ENCODE measurements at places on chromosomes 11 and 22.

DNA sequence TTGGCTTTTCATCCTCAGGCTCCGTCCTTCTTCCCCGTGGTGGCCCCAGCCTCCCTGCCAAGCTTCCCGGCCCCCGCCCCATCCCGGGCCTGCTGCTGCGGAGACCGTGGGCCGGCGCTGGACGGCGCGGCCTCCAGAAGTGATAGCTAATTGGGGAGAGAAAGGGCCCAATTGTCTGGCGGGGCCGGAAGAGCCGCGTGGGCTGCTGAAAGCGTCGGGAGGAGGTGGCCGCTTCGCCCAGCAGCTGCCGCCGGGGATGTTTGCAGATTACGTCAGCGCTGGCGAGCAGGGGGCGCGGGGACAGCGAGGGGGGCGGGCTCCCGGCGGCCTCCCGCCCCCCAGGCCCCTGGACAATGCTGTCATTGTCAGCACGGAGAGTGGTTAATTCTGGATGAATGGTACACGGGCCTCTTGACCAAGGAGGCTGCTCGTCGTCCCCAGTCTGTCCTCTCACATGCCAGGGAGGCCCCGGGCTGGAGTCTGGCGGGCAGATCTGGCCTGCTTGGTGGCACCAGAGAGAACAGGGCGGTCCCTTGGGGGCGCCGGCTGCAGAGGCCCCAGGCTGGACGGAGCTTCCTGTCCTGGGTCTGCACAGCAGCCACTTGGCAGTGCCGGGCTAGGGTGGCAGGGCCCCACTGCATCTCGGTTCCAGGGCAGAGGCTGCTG is 1.6 kb downstream of the SMIM38 start:
- DNase-seq = no peak

- no peak for DNase-seq
Measured at GRCh38 chr11:98736833-98737232, 283.9 kb upstream of the CNTN5 start.

DNA sequence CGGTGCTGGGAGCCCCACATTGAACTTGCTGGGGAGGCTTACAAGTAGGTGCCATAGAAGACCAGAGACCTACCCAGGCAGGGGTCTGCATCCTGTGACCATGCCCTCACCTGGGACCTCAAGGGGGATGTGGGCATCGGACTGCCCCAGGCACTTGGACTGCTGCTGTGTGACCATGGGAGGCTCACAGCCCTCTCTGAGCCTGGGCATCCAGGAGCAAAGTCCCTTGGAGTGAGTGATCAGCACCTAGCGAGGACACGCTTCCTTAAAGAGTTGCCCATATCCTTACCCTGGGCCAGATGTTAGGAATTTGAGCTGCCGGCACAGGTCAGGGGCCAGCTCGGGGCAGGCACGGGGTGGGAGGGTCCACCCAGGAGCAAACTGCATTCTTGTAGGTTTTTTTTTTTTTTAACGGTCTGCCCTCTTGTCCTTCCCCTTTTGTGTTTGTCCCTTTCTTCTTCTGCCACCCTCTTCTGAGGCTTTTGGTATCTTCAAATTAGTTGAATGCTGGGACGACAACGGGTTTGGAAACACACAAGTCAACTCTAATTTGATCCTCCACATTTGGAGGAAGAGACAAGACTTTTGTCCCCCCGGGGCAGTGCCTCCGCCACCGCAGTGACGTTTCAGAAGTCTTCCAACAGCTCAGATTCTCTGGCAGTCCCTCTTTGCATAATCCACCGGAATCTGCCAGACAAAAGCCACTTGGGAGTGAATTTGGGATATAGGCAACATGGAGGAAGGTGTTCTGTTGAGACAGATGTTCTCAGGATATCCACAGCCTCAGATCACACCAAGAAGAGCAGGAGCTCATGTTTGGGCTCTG is 46.1 kb upstream of the LINC01488 start:
- no peak for DNase-seq

- no peak for DNase-seq
Measured at GRCh38 chr11:65554057-65554818, 3.9 kb downstream of the LTBP3 start.

- DNase-seq = no peak
Measured at GRCh38 chr22:20315337-20316216, 4.3 kb downstream of the DGCR6L start.

GRCh38 chr11:47552056-47552565 is 821 bp downstream of the CELF1 start:
- no peak for DNase-seq

GRCh38 chr11:78460471-78460870 is 42.9 kb upstream of the GAB2 start:
- no peak for DNase-seq

GRCh38 chr11:115941481-115941993 is 437.3 kb upstream of the CADM1 start:
- peak; percentile 82 for DNase-seq

DNA sequence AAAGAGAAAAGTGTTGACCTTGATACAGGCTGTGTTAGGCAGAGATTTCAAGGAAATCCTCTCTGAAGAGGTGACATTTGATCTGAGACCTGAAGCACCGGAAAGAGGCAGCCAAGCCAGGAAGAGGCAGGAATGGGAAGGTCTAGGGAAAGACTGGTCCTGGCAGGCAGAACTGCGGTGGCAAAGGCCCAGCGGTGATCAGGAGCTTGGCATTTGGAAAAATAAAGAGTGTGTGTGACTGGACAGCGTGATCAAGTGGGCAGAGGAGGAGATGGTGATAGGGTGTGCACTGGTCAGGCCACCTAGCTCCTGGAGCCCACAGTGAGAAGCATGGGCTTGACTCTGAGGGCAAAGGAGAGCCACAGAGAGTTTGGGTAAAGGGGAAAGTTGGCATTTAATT is 27.2 kb upstream of the GAB4 start:
- no peak for DNase-seq

GRCh38 chr11:7278314-7278917 is 26.7 kb downstream of the SYT9 start:
- no peak for DNase-seq

- DNase-seq = no peak
Measured at GRCh38 chr11:104028476-104029263, 7.8 kb upstream of the DDI1 start.

GRCh38 chr22:49668402-49668801 is 159.3 kb downstream of the BRD1 start:
- DNase-seq = no peak

DNA sequence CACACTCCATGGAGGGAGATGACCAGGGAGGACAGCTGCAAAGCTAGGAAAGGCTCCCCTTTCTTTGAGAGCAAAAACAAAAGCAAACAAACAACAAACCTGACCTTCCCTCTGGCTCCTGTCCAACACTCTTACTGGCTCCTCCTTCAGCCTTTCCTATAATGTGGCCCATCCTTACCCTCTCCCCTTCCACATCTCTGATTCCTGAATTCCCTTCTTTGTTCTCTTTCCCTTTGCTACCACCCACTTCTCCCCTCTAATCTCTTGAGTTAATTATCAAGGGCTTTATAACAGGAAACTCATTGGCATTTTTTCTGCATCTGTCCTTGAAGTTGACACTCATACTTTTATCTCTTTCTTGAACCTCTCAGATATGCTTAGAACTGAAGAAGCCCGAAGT is 56.3 kb downstream of the ZNF280B start:
- no peak for DNase-seq

GRCh38 chr11:102868339-102868738 is 6.4 kb downstream of the MMP12 start:
- DNase-seq = no peak

DNA sequence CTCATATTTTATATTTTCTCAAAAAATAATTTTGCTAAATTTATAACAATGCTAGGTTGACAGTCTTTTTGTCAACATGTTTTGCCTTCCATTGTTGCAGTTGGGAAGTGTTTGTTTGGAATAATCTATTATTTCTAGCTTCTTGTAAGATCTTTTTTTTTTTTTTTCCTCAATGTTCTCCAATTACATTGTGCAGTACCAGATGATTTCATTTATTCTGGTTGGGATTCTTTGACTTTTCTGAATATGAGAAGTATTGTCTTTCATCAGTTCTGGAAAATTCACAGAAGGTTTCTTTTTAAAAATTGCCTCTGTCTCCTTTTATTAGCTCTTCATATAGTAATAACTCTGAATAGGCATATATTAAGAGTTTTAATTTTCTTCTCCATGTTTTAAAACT is 245.4 kb downstream of the DYNC2H1 start:
- no peak for DNase-seq

GRCh38 chr11:17762309-17762974 is 27.9 kb downstream of the KCNC1 start:
- no peak for DNase-seq

GRCh38 chr11:80814813-80815212 is 1374.0 kb upstream of the TENM4 start:
- no peak for DNase-seq

DNA sequence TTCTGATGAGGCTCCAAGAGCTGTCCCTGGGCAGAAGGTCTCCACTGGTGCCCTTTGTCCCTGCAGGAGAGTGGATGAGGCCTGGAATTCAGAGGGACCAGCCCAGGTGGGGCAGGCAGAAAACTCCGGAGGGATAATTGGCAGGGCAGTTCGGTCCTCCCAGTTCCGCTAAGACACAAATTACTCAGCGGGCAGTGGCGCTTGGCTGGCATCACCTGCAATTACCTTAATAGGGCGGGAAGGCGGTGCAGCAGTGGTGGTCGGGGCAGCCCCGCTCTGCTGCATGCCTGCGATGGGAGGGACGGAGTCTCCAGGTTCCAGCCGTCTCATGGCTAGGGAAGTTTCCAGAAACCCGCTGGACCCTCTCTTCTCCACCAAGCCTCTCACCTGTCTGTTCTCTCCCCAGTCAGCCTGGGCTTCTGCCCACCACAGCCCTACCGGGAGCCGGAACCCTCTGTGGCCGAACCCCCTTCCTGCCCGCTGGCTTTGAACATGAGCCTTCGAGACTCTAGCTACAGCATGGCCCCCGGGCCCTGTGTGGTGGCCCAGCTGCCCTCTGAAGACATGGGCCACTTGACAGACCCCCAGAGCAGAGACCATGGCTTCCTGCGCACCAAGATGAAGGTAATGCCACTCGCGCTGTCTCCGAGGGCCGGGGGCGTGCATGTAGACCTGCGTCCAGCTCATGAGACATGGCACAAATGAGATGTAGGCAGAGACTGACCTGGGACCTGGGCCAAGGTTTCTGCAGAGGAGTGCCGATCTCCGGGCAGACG is 7.0 kb downstream of the OVOL1 start:
- no peak for DNase-seq

GRCh38 chr22:19816372-19817119 is 38.1 kb downstream of the GNB1L start:
- no peak for DNase-seq

GRCh38 chr11:134401825-134402809 is 9.9 kb downstream of the B3GAT1 start:
- DNase-seq = no peak

DNA sequence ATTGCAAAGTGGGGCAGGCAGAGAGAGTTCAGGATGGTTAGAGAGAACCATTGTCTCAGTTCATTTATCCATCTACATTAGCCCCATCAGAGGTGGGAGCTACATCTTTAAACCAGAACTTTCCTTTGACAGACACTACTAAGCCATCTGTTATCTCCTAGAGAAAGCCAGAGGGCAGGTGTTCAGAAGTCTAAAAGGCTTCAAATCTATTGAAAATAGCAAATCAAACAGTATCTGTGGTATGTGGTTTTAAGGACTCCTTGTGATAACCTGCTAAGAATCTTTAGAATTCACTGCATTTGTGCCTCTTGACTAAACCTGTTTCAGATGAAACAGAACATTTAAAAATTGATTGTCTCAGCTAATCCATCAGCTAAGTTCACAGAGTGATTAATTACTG is 43.9 kb upstream of the PARVG start:
- DNase-seq = no peak

DNA sequence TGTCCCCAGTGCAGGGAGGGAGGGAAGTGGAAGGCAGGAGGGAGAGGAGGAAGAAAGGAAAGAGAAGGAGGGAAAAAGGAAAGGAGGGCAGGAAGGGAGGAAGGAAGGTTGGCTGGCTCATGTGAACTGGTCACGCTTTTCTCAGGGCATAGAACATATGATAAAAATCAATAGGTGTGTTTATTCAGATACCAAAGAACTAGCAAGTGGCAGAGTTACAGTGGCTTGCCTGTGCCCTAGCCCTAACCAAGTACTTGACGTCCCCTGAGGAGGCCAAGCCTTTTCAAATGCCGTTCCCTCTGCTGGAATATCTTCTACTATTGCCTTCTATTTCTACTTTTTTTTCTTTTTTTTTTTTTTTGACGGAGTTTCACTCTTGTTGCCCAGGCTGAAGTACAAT is 33.5 kb downstream of the CHRDL2 start:
- no peak for DNase-seq

DNA sequence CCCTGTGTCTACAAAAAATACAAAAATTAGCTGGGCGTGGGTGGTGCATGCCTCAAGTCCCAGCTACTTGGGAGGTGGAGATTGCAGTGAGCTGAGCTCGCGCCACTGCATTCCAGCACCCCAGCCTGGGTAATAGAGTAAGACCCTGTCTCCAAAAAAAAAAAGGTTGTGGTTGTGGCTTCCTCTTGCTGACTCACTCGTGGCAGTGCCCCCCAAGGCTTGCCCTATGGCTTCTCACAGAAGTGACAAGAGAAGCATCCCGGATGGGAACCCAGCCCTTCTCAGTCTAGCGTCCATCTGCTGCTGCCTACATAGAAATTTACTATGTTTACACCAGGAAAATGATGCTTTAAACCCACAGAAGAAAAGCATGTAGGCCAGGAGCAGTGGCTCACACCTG is 68.5 kb upstream of the PITPNB start:
- DNase-seq = peak; percentile 56

- DNase-seq = no peak
Measured at GRCh38 chr11:134097166-134097565, 28.3 kb downstream of the JAM3 start.
